ENCODE measurements at places on chromosomes 2 and 18.
A peak's percentile ranks its signal among the peaks of the same experiment; 100 is the strongest.

GRCh38 chr2:207469451-207469850 is 60.3 kb upstream of the CREB1 start:
- no peak for DNase-seq

- DNase-seq: no peak
Observed at GRCh38 chr2:57981083-57981768, 65.4 kb upstream of the VRK2 start.

DNA sequence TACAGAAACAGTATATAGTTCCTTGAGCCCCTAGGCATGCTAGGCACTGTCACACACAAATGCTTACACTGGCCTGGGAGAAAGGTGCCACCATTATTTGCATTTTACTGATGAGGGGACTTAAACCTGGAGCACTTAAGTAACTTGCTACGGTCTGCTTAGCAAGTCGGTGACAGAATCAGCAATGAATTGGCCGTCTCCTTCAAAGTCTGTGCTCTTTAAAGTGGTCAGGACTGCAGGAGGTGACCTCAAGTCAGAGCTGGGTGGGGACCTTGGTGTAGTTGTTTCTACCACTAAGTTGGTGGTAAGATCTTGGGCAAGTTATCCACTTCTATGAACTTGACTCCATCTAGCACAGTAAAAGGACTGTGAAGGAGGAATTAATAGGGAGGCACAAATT is 34.8 kb downstream of the PTPRM start:
- no peak for DNase-seq

DNA sequence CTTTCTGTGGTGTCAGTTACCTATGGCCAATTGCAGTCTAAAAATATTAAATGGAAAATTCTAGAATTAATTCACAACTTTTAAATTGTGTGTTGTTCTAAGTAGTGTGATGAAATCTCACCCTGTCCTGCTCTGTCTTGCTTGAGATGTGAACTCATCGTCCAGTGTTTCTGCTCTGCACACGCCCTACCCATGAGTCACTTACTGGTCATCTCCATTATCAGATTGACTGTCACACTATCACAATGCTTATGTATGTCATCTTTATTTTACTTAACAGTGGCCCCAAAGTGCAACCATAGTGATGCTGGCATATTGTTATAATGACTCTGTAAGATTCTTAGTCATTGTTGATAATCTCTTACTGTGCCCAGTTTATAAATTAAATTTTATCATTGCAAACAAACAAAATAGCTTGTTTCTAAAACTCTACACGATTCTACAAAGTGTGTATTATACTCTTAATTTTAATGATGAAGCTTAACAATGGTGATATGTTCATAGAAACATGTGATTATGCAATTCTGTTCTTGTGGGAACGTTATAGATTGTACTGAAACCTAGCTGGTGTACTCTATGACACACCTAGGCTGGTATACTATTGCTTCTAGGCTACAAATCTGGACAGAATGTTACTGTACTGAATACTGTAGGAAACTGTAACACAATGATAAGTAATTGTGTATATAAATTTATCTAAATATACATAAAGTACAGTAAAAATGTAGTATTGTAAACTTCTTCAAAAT is 1086.8 kb upstream of the PIK3C3 start:
- DNase-seq: no peak

- no peak for DNase-seq
Observed at GRCh38 chr2:42569883-42570282, 1.5 kb downstream of the MTA3 start.

GRCh38 chr2:201813996-201814760 is 7.8 kb downstream of the CDK15 start:
- DNase-seq: no peak

- no peak for DNase-seq
Observed at GRCh38 chr18:650428-650858, 7.0 kb upstream of the TYMS start.

- DNase-seq: no peak
Observed at GRCh38 chr2:214492608-214493007, 81.8 kb downstream of the VWC2L start.

- peak; percentile 57 for DNase-seq
Observed at GRCh38 chr2:101831351-101831865, 133.9 kb downstream of the MAP4K4 start.

DNA sequence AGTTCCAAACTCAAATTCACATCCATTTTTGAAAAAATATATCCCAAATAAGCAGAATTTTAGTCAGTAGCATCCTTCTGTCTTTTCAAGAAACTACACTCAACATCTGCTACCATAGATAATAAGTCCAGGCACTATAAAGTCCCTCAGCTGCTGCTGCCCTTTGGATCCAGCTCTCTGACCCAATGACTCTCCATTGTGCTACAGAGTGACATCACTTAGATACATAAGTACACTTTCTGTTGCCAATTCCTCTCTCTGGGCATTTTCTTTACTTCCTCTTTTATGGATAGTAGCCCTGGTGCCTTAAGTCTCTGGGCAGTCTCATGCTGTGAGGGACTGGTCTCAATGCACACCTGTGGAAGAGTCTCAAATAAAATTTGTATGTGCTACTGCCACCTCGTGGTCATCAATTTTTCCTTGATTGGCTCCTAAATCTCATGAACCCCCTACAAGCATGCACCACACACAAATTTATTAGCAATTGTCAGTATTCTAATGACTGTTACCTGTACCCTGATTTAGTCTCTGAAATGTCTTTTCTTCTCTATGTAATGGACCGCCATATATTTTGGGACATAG is 219.2 kb downstream of the LRP1B start:
- DNase-seq: no peak

DNA sequence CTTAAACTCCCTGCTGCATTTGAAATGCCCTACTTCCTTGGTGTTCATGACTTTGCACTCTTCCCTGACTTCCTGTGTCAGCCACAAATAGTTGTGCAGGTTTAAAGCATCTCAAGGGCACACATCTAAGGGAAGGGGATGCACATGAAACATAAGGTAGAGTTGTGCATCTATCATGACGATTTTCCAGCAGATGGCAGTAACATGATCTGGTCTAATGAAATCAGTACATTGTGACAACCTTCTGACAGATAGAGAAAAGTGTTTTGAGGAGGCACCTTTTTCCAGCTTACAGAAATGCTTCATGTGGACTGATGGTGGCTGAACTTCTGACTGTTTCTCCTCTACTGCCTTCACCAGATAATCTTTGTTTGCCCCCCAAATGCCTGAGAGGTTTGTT is 238.9 kb downstream of the XIRP2 start:
- DNase-seq: no peak

DNA sequence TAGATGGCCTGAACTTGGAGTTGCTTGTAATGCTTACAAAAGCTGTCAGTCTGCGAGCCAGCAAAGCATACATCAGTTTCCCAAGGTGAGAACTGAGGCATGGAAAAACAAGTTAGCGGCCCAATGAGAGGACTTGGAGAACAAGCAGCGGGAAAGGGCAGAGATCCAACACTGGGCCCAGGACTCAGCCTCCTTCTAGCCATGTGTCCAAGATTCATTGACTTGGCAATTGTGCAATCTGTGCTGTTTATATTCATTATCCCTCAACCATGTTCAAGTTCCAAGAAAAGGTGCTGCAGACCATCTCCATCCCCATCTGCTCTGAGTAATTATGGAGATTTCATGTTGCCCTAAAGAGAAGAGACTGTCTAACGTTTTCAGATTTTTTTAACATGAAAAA is 187.4 kb downstream of the ALK start:
- DNase-seq: no peak

DNA sequence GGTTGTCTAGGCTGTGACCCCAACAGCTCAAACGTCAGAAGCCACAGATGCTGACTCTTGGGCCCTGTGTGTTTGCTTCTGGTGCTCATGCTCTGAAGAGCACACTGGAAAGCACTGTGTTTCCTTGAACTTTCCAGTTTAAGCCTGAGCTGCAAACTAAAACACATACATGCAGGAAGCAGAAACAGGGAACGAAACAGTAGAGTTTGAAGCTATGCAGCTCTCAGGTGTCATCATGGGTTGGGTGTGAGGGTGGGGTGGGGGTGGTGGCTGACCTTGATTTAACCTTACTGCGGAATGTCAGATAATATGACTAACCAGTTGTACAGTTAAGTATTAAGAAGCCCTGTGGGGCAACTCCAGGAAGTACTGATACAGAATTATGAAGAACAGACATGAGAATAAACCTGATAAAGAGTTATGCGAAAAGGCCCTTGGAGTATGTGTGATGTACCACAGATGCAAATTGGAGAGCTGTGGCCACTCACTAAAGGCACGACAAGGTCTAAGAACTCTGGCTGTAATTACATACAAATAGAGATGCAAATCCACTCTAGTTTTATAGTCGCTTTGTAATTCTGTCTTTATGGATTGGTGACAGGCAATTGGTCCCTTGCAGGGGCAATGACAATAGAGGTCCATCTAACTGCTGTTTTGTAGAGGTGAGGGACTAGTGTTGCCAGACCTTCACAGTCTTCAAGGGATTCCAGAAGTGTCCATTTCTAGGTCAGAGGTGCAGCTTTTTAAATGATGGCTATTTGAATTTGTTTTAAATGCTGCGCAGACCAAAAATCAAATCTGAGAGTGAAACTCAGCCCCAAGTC is 273.1 kb downstream of the NAPG start:
- no peak for DNase-seq

GRCh38 chr2:165692906-165693305 is 101.1 kb downstream of the GALNT3 start:
- DNase-seq: no peak

- no peak for DNase-seq
Observed at GRCh38 chr18:75473316-75473715, 45.8 kb upstream of the SMIM21 start.

DNA sequence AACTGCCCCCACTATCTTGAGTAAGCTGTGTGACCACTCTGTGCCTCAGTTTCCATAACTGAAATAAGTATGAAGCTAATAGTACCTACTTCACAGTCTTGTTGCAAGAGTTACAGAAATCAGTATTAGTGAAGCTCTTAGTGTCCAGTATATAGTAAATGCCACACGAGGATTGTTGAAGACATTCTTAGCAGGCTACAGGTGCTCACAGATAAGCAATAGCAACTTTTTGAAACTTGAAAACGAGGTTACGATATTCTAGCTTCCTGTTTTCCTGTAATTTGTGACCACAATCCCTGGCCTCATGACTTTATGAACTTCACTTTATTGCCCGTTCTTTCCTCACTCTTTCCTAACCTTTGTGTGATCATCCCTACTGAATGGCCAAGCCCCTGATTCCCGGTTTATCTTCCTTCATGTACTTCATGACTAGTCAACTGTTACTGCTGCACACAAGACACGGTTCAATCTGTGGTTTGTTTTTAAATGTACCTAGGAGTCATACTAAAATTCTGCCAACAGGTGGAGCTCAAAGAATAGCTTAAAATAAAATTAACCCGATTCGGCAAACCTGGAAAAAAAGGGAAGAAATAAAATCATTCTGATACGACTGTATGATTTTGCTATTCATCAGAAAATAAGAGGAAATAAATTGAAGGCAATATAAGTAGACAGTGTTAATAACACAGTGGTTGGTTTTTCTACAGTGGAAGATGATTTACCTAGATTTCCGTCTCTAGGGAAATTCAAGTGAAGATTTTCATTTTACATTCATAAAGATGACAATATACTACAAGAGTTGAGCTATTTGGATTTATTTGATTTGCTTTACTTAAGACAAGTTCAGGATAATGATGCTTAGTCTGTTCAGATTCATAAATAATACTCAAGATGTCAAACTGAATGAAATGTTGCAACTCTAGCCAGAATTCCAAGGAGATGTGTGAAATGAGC is 38.1 kb upstream of the STAT1 start:
- peak; percentile 59 for DNase-seq
